Skin of body (tissue), 3 donors: ENCODE measurements at places on chromosomes 1 and 21.

DNA sequence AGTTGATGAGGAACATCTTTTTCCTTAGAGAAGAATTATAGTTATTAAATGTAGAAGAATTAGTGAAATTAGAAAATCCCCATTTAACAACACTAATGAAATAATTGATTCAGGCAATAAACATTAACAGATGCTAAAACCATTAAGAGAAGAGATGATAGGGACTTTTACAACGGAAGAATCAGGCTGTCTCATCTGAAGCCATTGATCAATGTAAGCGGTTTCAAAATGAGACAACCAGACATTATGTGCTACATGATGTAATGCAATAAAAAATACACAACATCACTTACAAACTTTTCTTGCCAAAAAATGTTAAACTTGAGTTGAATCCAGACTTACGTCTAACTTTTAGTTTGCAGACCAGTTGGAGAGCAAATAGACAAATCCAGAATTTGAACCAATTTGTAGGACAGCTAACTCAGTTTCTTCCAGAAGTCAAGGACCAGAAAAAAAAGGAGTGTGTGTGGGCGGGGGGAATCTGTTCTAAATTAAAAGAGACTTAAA, 165.4 kb upstream of the DPT start:
- peak; percentile 86 for DNase-seq

DNA sequence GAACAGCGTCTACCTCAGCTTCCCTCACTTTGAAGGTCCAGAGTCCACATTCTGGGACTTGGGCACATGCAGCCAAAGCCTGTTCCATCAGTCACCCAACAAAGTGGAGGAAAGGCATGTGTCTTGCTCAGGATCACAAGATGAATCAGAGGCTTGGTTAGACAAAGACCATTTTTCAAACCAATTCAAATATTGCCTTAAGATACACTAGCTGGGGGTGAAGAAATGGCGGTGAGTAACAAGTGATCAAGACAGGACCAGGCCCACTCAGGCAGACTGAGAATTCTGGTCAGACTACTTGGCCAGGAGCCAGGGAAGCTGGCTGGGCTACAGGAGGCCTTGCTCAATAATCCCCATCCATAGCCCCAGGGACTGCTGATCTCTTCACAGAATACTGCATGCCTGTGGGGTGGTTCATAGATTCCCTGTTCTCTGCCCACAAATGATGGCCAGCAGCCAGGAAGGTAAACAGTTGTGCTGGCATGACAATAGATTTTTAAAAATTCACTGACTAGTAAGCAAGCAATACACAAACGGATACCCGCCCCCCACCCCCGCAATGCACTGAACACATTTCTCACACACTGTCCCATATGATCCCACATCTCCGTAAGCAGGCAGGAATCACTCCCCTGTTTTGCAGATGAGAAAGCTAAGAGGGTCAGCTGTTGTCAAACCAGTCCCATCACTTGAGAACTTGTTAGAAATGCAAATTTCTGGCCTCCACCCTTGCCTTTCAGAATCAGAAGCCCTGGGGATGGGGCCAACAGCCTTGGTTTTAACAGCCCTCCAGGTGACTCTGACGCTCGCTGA, 27.2 kb downstream of the ERI3 start:
- DNase-seq: no peak

- no peak for DNase-seq
These were observed 88.4 kb downstream of the SDCCAG8 start for GRCh38 chr1:243343970-243344937.

DNA sequence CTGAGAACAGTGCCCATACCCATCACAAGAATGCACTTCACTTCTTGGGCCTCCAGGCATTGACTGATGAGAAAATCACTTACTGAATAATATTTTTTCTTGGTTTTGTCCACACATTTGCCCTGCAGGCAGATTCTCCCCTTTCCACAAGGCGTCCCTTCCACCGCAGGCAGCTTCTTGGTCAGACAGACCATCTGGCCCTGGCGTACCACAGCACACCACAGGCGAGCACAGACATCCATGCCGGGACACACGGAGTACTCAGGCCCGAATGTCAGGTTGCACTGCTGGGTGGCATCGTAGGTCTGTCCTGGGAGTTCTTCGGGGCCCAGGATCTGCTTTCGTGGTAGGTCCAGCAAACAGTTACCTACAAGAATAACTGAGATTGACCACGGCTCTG, 32.5 kb downstream of the ADAMTS5 start:
- no peak for DNase-seq

DNA sequence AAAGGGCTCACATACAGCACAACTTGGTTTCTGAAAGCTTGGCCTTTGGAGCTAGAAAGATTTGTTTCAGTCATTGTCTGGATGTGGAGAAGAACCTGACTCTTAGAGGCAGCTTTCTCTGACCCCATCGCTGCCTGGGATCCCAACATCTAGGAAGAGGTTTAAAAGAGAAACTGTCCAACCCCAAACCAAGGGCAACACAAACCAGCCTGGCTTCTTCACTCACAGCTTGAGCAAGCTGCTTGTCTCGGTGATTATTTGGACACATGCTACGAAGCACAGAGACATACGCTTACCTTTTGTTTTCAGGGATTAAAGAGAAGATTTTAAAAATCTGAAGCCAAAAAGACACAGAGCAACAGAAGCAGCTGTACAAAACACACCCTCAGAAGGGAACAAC, 109.8 kb downstream of the ETS2 start:
- DNase-seq: no peak

- DNase-seq: no peak
These were observed 14.8 kb downstream of the EDN2 start for GRCh38 chr1:41469706-41470105.

GRCh38 chr1:61659061-61659460, 65.9 kb downstream of the TM2D1 start:
- DNase-seq: no peak

- no peak for DNase-seq
These were observed 119.7 kb downstream of the KCNT2 start for GRCh38 chr1:196488579-196488978.

- DNase-seq: no peak
These were observed 349.5 kb downstream of the TGFB2 start for GRCh38 chr1:218694636-218695035.

DNA sequence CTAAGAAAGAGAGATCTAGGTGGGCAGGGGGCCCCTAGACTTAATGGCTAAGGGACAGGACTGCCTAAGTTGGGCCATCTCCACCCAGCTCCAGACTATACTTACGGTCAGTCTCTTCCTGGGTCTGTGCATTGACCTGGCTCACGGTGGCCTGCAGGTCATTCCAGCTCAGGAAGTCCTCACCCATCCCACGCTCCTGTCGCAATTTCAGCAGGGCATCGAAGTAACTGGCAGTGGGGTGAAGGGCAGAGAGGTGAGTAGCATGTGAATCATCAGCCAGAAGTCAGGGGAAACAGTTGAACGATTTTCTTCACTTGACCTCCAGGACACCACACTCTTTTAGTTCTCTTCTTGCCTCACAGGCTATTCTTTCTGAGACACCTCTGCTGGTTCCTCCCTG, 20.5 kb downstream of the IQGAP3 start:
- DNase-seq: no peak

DNA sequence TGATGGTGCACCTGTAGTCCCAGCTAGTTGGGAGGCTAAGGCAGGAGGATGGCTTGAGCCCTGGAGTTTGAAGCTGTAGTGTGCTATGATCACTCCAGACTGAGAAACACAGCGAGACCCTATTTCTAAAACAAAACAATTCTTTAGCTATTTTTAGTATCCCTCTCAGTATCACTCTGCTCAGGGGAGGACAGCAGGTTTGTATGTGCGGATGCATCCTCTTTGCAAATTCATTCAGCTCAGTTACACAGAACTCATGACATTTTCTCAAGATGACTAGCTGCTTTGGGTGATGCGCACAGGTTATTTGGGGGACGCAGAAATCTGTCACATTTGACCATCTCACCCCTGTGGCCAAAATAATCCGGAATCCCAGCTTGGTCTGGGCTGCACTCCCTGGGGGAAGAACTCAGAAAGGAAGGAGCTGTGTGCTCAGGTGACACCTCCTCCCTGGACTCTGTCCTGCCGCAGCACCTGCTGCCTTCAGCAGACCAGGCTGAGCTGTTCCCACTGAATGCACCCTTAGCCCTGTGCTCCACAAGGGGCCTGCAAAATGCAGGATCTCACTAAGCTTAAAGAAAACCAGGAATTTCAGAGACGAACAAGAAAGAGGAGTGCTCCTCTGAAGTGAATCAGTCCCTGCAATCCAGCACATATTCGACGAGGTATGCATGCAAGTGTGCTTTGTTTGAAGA, 89.5 kb upstream of the PGBD5 start:
- no peak for DNase-seq

GRCh38 chr1:227542153-227543120, 20.9 kb upstream of the ZNF678 start:
- peak; percentile 76 for DNase-seq

DNA sequence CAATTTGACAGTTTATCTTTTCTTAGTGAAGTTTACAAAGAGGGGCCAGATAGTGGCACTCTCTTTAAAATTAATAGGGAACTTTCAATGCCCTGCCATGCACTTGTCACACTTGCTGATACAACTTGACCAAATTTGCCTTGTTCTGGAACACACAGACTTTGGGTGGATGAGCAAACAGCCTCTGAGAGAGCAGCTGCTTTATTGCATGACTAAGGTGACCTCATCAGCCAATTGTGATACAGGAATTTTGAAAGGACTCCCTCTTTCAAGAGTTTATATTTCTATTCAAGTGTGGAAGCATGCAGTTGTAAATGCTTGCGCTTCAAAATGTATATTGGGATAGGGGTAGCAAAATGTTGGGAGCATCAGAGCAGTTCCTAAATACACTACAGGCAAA, 2.1 kb upstream of the RGS1 start:
- no peak for DNase-seq

DNA sequence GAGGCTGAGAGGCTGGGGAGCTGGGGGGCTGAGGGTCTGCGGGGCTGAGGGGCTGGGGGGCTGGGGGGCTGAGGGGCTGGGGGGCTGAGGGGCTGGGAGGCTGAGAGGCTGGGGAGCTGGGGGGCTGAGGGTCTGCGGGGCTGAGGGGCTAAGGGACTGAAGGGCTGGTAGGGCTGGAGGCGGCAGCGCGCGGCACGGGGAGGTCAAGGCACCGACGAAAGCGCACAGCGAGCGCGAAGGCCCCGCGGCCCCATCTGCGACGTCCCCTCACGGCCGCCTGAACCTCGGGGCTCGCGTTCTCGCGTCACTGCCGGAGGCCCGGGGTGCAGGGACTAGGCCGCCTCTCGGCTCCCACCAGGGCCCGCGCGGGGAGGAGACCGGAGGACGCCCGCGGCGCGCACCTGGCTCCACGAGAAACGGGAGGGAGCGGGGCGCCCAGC, 356 bp downstream of the INTS11 start:
- no peak for DNase-seq

- no peak for DNase-seq
These were observed 40.0 kb downstream of the TYW3 start for GRCh38 chr1:74772945-74773344.

GRCh38 chr1:4512636-4513035, 141.8 kb upstream of the AJAP1 start:
- DNase-seq: peak; percentile 57

- DNase-seq: no peak
These were observed 9.7 kb downstream of the TLR5 start for GRCh38 chr1:223133306-223133823.

DNA sequence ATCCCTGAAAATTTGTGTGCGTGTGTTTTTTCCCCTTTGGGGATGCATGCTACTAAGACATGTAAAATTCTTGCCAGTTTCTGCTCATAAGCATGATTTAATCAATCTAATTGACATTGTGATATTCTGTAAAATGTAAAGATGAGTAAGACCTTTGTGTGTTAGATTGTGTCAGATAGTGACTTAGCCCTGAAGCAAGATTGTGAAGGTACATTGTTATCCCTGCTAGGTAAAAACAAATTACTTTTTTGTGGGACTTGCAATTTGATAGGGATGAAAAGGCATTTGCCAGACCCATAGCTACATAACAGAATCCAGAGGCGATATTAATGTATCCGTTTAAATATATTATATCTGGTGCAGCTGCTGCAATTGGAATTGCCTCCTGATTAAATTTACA, 338.0 kb downstream of the RWDD3 start:
- DNase-seq: no peak

DNA sequence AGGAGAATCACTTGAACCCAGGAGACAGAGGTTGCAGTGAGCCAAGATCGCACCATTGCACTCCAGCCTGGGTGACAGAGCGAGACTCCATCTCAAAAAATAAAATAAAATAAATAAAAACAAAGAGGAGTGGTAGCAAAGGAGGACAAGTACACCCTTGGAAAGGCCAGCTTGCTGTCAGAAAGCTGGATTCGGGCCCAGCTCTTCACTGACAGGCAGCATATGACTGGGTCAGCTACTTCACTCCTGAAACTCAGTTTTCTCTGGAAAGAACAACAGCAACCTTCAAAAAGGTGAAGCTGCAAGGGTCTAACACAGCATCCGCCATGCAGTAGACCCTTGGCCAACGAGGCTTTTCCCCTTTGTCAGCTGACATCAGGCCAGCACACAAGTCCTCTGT, 156.0 kb upstream of the TIAM1 start:
- no peak for DNase-seq

DNA sequence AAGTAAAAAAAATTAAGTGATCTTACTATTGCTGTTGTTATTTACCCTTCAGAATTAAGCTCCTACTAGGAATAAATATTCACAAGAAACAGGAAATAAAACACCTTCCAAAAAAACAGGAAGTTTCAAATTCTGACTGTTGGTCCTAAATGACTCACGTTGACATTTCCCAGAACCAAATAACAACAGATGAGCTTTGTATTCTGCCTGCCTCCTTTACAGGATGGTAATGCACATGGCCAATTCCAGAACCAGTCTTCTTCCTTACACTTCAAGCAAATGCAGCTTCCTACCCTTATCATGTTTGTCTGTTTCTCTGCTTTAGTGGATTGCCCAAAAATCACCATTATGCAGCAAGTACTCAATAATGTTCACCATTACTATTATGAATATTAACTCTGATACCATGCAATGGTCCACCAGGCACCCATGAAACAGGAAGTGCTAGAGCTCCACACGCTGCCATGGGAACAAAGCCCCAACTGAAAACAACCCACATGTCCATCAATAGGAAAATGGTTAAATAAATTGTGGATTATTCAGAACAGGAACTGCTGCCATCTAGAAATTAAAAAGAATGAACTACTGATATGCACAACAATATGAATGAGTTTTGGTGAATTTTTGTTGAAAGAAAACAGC, 8.9 kb downstream of the CASP9 start:
- DNase-seq: no peak

- no peak for DNase-seq
These were observed 95.7 kb downstream of the RHOU start for GRCh38 chr1:228830954-228831481.

GRCh38 chr1:36846357-36846756, 188.0 kb downstream of the GRIK3 start:
- DNase-seq: no peak

GRCh38 chr1:23984417-23985186, 4.5 kb upstream of the SRSF10 start:
- DNase-seq: peak; percentile 73

DNA sequence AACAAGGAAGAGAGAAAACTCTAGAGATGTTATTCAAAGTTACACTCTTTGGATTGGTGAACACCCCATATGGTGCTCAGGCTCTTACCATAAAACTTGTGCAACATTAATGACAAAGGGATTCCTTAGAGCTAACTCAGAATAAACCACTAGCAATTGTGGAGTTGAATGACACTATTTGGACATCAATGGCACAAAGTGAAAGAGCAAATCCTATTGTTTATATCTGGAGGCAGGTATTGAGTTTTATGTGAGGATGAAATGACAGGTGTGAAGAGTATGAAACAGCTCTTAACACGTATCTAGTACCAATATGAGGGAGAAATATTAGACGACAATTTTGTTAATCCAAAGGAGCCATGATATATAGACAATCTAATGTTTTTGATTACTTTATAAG, 584.9 kb upstream of the PBX1 start:
- DNase-seq: no peak

GRCh38 chr1:14120895-14121294, 420.9 kb downstream of the PRDM2 start:
- DNase-seq: no peak
